ENCODE measurements at places on chromosomes 3 and 15.

GRCh38 chr15:70024521-70024920 lies 73.2 kb downstream of the TLE3 start:
- no peak for DNase-seq

GRCh38 chr3:184235381-184236032 lies 6.1 kb downstream of the VWA5B2 start:
- DNase-seq = peak; percentile 70

DNA sequence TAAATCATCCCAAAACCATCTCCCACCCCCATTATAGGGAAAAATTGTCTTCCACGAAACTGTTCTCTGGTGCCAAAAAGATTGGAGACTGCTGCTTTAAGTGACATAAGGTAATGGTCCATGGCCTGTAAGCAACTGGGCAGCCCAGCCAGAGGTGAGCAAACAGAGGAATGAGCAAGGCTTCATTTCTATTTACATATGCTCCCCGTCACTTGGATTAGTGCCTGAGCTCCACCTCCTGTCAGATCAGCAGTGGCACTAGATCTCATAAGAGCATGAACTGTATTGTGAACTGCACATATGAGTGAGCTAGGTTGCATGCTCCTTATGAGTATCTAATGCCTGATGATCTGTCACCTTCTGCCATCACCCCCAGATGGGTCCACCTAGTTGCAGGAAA lies 1159.8 kb upstream of the ALCAM start:
- DNase-seq = peak; percentile 36

DNA sequence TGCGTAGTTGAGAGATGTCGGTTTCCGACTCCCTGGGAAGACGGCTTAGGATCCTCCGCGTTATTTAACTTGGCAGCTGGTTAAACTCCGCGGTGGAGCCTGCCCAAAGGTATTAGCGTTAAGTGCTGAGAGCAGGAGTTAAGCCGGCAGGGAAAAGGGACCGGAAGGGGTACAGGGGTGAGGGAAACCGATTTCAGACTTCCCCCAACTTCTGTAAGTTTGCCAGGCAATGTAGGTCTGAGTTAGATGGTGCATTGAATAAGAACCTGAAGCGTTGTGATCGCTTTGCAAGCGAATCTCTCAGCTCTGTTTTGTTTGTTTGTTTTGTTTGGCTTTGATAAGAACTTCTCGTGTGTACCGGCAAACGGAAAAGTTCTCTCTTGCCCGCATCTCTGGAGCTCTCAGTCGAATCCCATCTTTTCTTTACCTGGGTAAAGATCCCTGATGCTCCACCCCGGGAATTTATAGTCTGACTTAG lies 6.0 kb upstream of the FEZF2 start:
- DNase-seq = no peak

DNA sequence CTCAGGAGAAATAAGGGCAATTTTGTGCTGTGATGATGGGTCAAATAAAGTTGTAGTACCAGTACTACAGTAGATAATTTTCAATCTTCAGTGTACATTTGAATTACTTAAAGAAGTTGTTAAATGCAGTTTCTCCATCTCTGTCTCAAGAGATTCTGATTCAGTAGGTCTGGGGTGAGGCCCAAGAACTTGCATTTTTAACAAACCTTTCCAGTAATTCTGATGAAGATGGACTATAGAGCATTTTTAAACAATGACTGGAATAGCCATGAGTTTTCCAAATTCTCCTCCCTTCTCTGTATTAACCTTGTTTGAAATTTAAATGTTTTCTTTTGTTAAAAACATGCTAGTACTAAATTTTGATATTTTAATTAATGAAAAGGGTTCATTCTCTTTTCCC lies 127.0 kb upstream of the CD96 start:
- no peak for DNase-seq

- DNase-seq = no peak
Observed at GRCh38 chr15:89783861-89784685, 7.9 kb downstream of the MESP2 start.

- no peak for DNase-seq
Observed at GRCh38 chr15:64344651-64345294, 11.2 kb downstream of the CSNK1G1 start.

DNA sequence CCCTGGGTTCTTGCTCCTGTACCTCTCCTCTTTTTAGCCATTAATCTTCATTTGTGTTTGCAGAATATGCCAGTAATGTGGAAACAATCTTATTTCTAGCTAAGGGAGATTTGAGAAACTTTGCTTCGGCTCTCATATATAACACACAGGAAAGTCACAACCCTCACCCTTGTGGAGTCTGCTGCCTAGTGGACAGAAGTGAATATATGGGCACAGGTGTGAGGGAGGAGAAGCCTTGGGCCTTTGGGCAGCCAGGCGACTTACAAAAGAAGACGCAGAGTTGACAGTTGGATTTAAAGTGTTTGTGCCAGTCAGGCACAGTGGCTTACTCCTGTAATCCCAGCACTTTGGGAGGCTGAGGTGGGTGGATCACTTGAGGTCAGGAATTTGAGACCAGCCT lies 181.8 kb upstream of the TBL1XR1 start:
- peak; percentile 4 for DNase-seq

DNA sequence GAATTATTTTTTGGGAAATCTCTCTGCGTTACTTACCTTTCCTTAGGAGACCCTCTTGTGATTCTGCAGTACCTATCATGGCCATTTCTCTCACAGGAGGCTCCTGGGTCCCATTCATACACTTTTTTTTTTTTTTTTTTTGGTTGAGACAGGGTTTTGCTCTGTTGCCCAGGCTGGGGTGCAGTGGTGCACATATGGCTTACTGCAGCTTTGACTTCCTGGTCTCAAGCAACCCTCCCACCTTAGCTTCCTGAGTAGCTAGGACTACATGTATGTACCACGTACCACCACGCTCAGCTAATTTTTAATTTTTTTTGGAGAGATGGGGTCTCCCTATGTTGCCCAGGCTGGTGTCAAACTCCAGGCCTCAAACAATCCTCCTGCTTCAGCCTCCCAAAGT lies 36.1 kb downstream of the TRAK1 start:
- no peak for DNase-seq

DNA sequence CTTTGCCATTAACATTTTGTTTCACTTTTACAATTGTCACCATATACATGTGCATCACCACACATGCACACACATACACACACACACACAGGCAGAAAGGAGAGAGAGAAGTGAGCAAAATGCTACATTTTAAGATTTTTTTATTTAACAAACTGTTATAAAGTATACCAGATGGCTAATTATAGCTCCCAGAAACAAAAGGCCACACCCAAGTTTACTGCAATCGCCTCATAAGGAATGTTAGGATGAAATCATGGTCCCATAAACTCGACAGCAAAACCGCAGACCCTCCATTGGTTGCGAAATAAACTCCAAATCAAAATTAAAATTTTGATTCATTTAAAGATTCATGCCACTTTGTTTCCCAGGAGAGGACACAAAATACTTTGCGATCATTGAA lies 16.1 kb upstream of the C15orf61 start:
- no peak for DNase-seq

DNA sequence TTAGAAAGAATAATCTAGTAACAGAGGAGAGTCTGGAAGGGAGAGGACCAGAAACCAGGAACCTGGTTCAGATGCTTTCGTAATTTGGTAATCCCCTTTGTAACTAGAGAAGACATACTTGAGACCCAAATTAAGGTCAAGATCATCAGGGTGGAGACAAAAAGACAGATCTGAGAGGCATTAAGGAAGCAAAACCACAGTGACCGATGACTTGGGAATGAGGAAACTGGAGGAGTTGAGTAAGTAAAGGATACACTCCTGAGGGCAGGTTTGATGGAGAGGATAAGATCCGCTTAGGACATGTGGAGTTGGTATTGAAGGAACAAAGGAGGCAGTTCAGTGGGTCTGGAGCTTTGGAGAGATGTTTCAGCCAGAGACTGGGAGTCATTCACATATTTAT lies 23.6 kb upstream of the BCL2A1 start:
- DNase-seq = no peak

- DNase-seq = no peak
Observed at GRCh38 chr3:114350690-114351089, 56.9 kb downstream of the TIGIT start.

GRCh38 chr15:50753463-50753862 lies 12.0 kb downstream of the SPPL2A start:
- DNase-seq = no peak

- no peak for DNase-seq
Observed at GRCh38 chr3:195210266-195210973, 60.5 kb downstream of the XXYLT1 start.

DNA sequence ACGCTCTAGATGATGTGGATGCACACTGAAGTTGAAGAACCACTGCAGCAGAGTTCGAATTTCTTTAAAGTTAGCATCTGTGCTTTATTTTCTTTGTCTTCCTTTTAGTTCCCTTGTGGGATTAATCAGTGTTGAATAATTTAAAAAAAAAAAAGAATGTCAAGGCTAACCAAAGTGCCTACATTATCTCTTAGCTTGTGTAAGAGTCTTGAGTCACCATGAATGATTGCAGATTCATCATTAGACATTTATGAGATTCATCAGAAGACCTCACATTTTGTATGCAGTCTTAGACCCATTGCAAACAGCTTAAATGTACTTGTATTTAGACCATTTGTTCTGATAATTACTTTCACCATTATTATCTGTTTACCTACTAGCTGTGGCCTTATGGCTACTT lies 182.2 kb downstream of the FNDC3B start:
- DNase-seq = no peak

- no peak for DNase-seq
Observed at GRCh38 chr15:25939122-25939521, 76.0 kb upstream of the ATP10A start.

GRCh38 chr15:31554261-31554660 lies 227.6 kb downstream of the KLF13 start:
- no peak for DNase-seq

DNA sequence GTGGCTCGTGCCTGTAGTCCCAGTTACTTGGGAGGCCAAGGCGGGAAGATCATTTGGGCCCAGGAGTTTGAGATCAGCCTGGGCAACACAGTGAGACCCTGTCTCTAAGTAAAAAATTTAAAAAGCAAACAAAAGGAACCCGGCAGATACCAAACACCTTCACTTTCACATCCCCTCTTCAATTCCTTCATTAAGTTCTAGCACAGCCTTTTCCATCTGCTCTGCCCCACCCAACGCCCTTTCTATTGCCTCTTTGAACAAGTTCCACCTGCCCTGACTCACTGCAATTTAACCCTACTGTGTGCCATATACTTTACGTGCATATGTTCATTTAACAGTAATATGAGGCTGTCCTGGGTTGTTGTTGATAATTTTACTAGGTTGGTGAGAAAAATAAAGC lies 12.4 kb upstream of the SPG11 start:
- DNase-seq = no peak

DNA sequence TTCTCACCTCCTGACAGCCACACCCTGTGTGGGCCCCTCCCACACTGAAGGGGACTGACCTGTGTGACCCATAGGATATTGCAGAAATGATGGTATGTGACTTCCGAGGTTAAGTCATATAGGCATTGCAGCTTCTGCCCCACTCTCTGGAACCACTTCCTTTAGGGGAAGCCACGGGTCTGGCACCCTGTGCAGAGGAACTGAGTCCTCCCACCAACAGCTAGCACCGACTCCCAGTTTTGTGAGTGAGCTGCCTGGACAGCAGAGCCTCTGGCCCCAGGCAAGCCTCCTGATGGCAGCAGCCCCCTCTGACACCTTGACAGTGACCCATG lies 24.6 kb upstream of the SLC6A6 start:
- no peak for DNase-seq

- no peak for DNase-seq
Observed at GRCh38 chr3:102378216-102378615, 56.6 kb upstream of the ZPLD1 start.

GRCh38 chr3:156795890-156796481 lies 30.2 kb upstream of the LEKR1 start:
- no peak for DNase-seq

- no peak for DNase-seq
Observed at GRCh38 chr3:180630371-180630770, 28.4 kb downstream of the TTC14 start.

GRCh38 chr3:122055215-122055614 lies at the start of gene CD86:
TSS of gene CD86 (plus strand) at chr3:122055362. CDS start at chr3:122055490, 128 bp downstream.
- DNase-seq = no peak

GRCh38 chr15:23877502-23878412 lies 190.7 kb upstream of the NDN start:
- peak; percentile 53 for DNase-seq

DNA sequence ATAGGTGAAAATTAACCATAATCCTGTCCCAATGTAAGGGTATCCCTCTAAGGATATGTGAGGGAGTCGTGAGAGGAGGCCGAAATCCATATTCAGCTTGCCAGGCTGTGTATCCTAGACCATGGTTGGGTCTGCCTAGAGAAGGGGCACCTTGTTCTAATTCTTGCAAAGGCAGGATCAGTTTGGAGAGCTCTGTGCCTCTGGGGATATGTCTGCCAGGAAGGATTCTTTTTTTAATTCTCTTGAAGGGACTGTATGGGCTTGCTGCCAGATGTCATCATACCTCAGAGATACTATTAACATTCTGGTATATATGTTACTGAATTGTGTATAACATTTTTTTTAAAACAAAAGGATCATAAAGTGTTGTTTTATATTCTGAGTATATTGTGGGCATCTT lies 2.4 kb downstream of the ATP1B3 start:
- DNase-seq = peak; percentile 16

DNA sequence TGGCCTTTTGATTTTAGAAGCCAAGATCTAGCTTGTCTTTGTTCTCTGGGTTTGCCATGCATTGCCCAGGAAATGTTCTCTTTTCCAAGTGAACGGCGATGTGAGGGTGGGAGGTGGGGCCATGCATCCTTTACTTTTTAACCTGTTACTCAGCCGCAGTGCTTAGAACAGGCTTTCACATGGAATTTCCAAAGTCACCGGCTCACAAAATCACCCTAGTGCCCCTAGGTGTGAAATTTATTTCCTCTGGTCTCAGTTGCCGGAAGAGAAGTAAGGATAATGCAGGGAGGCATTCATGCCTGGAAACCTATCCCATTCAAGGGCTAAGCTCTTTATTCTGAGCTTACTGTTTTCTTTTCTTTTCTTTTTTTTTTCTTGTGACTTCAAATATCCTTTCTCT lies 93.2 kb downstream of the CACNA2D3 start:
- no peak for DNase-seq

- no peak for DNase-seq
Observed at GRCh38 chr3:18656410-18656809, 231.3 kb upstream of the SATB1 start.

DNA sequence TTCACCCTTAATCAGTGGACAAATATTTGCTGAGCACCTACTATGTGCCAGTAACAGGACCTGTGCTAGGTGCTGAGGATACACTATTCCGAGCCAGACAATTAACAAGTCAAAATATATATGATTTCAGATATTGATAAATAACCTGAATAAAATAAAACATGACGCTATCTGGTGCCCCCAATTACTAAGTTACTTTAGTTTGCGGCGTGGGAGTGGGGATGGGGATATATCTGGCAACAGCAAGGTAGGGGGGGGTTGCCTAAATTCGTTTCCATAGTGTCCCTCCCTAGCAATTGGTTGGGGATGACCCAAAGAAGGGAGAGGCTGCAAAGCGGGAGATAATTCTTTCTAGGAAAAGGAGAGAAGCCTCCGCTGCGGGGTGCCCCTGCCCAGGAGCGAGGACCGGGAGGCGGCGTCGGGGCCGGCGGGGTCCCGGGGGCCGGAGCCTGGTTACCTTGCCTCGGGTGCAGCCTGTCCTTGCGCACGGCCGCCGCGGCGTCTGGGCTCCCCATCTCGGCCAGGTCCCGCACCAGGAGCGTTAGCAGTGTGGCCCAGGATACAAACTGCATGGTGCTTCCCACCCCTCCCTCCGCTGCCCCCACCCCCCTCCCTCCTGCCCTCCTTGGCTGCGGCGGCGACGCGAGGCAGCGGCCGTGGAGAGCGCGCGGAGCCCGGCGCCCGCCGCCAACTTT lies 567 bp downstream of the ADAMTS9 start:
- no peak for DNase-seq
